ENCODE measurements at places on chromosomes 2 and 18. TPM values are rescaled to one million over a fixed set of nuclear protein-coding genes. Genes with fewer than 3 reads are reported as not detected.

The NOL4 gene
- polyA plus RNA-seq: 0.03 TPM

The CCL20 gene
- polyA plus RNA-seq: 5.5 TPM

DNA sequence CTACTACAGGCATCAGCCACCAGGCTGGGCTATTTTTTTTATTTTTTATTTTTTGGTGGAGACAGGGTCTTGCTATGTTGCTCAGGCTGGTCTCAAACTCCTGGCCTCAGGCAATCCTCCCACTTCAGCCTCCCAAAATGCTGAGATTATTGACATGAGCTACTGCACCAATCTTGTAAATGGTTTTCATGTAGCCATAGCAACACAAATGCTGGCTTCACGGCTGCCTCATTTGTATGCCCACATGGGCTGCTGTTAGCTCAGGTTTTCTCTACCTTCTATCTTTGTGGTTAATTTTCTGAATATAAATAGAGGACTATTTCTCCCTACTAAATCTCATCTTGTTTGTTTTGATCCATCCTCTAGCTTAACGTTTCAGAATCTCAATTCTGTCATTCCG lies 58.2 kb downstream of the PLEKHM3 start:
- no peaks in the 10 kb centered on the region for H3K4me1 ChIP-seq
- DNase-seq: no peak
- no peaks in the 10 kb centered on the region for H3K36me3 ChIP-seq

- H3K27me3 ChIP-seq: peaks cover 2% of the 10 kb centered on the region
- H3K36me3 ChIP-seq: no peaks in the 10 kb centered on the region
- H3K4me3 ChIP-seq: no peak overlapping the region
- no peaks in the 10 kb centered on the region for H3K4me1 ChIP-seq
- DNase-seq: no peak
Measured at GRCh38 chr2:238632181-238633060, 205.7 kb downstream of the ASB1 start.

DNA sequence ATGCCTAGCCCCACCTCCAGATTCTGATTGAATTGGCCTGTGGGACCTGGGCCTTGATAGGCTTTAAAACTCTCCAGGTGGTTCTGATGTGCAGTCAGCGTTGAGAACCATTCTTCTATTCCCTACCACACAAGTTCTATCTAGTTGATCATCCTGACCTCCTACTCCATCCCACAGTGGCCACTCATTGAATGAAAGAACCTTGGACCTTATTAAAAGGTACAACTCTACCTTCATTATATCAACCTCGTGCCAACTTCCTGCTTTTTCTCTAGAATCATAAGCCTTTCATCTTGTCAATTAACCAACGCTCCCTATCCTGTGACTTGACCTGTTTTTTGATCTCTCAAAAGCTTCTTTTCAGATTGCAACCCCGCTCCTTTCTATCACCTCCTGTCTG lies 55.8 kb downstream of the SLC40A1 start:
- no peak overlapping the region for H3K4me3 ChIP-seq
- H3K36me3 ChIP-seq: no peaks in the 10 kb centered on the region
- H3K4me1 ChIP-seq: peaks cover 4% of the 10 kb centered on the region
- no peak for DNase-seq

GRCh38 chr2:144886862-144887261 lies 366.9 kb upstream of the ZEB2 start:
- peak; percentile 63 for DNase-seq
- H3K27ac ChIP-seq: no peak overlapping the region
- H3K27me3 ChIP-seq: no peaks in the 10 kb centered on the region
- H3K4me3 ChIP-seq: no peak overlapping the region
